HCT116 (cell line): ENCODE measurements at places on chromosomes 16 and 17. TPM values are rescaled to one million over a fixed set of nuclear protein-coding genes. Genes with fewer than 3 reads are reported as not detected.

The TBX4 gene
- total RNA-seq: 0.27 TPM

The RMI2 gene
- total RNA-seq: 19.9 TPM

The NPIPA2 gene
- total RNA-seq: 3.1 TPM

The IL32 gene
- 13.7 TPM for total RNA-seq

The GABARAP gene
- total RNA-seq: 287 TPM

The KRTAP4-16 gene
- total RNA-seq: not detected

The MPP3 gene
- 19.5 TPM for total RNA-seq

The CSH1 gene
- not detected for total RNA-seq

DNA sequence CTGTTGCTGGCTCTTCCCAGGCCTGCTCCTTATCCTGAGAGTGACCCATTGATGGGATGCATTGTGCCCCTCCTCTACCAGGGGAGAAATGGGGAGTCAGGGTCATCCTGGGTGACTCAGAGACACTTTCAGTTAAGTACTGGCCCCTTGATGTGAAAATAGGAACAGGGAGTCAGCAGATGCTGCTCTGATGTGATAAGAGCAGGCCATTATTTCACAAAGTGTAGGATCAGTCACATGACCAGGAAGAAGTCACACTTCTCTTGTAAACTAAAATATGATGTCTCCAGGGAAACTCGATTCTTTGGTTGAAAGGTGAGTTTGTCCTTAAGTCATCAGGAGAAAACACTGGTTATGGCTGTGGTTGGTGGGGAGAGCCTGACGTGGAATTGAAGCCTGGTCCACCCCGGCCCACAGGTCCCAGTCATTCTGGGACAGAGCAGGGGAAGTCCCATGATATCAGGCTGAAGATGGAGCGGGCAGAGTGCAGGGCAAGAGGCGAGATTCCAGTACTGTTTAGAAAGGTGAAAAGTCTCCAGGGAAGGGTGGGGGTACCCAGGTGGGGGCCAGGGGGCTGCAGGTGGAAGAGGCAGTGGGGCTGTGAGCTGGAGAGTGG, 88.6 kb upstream of the NLRP1 start:
- H3K4me1 ChIP-seq: no peaks in the 10 kb centered on the region
- no peak overlapping the region for H3K4me3 ChIP-seq
- no peak overlapping the region for H3K27ac ChIP-seq
- H3K36me3 ChIP-seq: no peaks in the 10 kb centered on the region
- peaks cover 74% of the 10 kb centered on the region for H3K27me3 ChIP-seq

DNA sequence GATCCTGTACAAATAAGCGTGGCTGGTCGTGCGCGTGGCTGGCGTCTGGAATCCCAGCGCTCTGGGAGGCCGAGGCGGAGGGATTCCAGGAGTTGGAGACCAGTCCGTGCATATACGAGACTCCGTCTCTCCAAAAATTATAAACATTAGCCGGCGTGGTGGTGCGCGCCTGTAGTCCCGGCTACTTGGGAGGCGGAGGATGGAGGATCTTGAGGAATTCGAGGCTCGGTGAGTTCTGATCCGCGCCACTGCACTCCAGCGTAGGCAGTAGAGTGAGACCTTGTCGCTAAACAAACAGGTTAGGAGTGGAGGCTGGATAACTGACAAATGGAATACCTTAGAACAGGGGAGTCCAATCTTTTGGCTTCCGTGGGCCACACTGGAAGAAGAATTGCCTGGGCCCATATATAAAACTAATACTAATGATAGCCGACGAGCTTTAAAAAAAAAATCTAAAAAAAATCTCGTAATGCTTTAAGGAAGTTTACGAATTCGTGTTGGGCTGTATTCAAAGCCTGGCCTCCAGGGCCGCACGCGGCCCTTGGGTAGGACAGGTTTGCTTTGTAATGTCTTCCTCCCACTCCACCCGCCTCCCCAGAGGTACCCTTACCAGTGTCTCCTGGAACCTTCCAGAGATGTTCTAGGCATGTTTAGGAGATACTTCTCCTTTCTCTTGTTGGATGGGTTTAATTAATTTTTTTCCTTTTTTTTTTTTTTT, 909 bp upstream of the RSL1D1 start:
- H3K36me3 ChIP-seq: peaks cover 22% of the 10 kb centered on the region
- H3K27me3 ChIP-seq: no peaks in the 10 kb centered on the region
- peak overlapping the region; percentile 74 for H3K4me3 ChIP-seq

- peaks cover 17% of the 10 kb centered on the region; the same call in 1 of the 2 replicates for H3K4me1 ChIP-seq
- H3K27ac ChIP-seq: no peak overlapping the region
- no peaks in the 10 kb centered on the region for H3K36me3 ChIP-seq
Observed at GRCh38 chr16:1335996-1336395, 2.6 kb downstream of the BAIAP3 start.

DNA sequence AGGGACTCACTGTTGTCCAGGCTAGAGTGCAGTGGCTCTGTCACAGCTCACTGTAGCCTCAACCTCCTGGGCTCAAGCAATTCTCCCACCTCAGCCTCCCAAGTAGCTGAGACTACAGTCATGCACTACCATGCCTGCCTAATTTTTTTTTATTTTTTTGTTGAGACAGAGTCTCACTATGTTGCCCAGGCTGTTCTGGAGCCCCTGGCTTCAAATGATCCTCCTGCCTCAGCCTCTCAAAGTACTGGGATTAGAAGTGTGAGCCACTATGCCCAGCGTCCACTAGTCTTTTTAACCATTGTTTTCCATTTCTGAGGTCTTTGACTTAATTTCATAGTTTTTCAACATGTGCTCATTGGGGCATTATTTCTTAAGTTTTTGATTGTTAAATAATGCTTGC, 13.5 kb downstream of the NSRP1 start:
- H3K27ac ChIP-seq: no peak overlapping the region
- DNase-seq: no peak
- no peak overlapping the region for H3K4me3 ChIP-seq

- H3K27me3 ChIP-seq: no peaks in the 10 kb centered on the region
- no peaks in the 10 kb centered on the region for H3K36me3 ChIP-seq
- H3K27ac ChIP-seq: no peak overlapping the region
- H3K4me3 ChIP-seq: no peak overlapping the region
- no peaks in the 10 kb centered on the region for H3K4me1 ChIP-seq
Observed at GRCh38 chr16:64181271-64181925, 940.5 kb downstream of the CDH11 start.

- no peaks in the 10 kb centered on the region for H3K27me3 ChIP-seq
- peaks cover 9% of the 10 kb centered on the region for H3K4me1 ChIP-seq
- no peak overlapping the region for H3K27ac ChIP-seq
Observed at GRCh38 chr17:20995164-20995872, 47.5 kb downstream of the USP22 start.

GRCh38 chr17:75390982-75391381, 14.5 kb downstream of the GRB2 start:
- peaks cover 29% of the 10 kb centered on the region for H3K4me1 ChIP-seq
- H3K36me3 ChIP-seq: peaks cover 12% of the 10 kb centered on the region
- H3K4me3 ChIP-seq: no peak overlapping the region
- no peak overlapping the region for H3K27ac ChIP-seq

- H3K4me3 ChIP-seq: no peak overlapping the region
- peaks cover 13% of the 10 kb centered on the region for H3K36me3 ChIP-seq
- no peaks in the 10 kb centered on the region for H3K4me1 ChIP-seq
- DNase-seq: no peak
- no peaks in the 10 kb centered on the region for H3K27me3 ChIP-seq
- H3K27ac ChIP-seq: no peak overlapping the region
Observed at GRCh38 chr17:80737106-80738019, 192.7 kb downstream of the RPTOR start.

DNA sequence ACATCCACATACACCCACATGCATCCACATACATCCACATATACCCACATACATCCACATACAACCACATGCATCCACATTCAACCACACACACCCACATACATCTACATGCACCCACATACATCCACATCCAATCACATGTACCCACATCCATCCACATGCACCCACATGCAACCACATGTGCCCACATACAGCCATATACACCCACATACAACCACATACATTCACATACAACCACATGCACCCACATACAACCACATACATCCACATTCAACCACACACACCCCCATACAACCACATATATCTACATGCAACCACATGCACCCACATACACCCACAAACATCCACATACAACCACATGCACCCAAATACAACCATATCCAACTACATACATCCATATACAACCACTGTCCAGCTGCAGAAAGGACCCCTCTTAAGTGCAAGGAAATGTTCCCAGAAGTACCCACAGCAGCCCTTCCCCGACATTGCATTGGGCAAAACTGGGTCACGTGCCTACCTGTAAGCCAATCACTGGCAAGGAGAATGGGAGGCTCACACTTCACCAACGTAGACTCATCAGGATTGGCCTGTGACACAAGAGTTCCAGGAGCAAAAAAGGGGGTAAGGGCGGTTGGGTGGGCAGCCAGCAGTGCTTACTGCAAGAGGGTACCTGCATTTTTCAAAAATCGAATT, 18.1 kb downstream of the CALB2 start:
- H3K27ac ChIP-seq: no peak overlapping the region
- DNase-seq: no peak
- peaks cover 7% of the 10 kb centered on the region; the same call in 1 of the 2 replicates for H3K27me3 ChIP-seq
- H3K4me3 ChIP-seq: no peak overlapping the region

DNA sequence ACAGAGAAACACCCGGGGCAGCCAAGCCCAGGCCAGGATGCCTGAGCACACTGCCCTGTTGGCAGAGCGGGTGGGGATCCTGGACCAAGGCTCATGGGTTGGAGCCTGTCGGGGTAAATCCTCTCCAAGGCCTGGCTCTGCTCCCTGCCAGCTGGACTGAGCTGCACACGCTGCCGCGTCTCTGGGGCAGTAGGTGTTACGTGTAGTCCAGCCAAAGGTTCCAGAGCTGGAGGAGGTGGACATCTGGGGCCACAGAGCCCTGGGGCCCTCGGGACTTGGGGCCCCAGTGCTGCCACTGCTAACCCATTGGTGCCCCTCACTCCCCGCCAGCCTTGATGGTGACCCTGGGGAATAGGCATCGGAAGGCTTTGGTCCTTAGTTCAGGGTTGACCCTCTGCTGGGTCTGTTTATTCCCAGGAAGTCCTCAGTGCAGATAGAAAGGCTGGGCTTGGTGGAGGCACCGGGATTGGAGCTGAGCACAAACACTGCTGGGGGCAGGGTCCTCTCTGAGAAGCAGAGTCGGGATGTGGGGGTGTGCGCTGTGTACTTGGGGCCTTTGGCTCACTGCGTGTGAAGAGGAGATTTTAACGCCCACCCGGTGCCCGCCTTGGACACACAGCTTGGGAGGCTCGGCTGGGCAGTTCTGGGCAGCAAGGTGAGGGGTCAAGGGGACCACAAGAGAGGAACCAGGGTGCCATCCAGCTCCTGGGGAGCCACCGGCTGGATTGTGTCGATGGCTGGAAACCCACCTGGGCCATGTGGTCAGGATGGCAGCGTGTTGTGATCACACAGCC, 16.3 kb upstream of the CBX4 start:
- H3K36me3 ChIP-seq: no peaks in the 10 kb centered on the region
- H3K4me3 ChIP-seq: no peak overlapping the region
- H3K27ac ChIP-seq: no peak overlapping the region

DNA sequence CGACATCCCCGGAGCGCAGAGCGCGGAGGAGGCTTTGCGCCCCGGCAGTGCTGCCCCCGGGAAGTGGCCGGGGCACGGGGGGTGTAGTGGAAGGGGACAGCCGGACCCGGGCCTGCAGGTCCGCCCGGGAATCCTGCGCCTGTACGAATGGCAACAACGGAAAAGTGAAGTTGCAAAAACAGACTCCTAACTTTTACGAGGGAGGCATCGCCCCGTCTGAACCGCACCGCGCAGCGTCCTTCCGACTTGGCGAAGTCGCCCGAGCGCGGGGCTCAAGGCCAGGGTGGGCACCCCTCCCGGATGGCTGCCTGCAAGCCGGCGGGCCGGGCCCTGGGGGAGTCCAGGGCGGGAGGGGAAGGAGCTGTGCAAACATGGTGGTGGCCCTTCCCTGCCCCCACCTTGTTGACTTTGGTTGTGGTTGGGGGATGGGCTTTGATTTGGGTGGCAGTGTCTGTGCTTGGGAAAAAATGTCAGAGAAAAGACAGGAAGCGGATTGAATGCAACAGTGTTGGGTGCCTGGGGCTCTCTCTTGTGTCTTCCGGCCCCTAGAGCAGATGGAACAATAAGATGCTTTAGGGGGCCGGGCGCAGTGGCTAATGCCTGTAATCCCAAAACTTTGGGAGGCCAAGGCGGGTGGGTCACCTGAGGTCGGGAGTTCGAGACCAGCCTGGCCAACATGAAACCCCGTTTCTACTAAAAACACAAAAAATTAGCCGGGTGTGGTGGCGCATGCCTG, 675 bp downstream of the RNF213 start:
- H3K27ac ChIP-seq: peak overlapping the region; percentile 88
- H3K4me3 ChIP-seq: peak overlapping the region; percentile 77
- H3K27me3 ChIP-seq: no peaks in the 10 kb centered on the region
- H3K4me1 ChIP-seq: peaks cover 50% of the 10 kb centered on the region

DNA sequence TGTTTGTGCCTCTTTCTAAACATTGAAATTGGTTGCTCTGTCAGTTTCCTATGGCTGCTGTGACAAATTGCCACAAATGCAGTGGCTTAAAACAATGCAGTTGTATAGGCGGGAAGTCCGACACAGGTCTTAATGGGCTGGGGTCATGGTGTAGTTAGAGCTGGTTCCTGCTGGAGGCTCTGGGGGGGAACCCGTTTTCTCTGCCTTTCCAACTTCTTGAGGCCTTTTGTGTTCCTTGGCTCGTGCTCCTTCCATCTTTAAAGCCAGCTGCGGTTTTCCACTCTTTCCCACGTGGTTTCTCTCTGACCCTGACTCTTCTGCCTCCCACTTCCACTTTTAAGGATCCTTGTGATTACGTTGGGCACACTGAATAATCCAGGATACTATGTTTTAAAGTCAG, 12.5 kb downstream of the EPN2 start:
- H3K4me3 ChIP-seq: no peak overlapping the region
- no peaks in the 10 kb centered on the region for H3K27me3 ChIP-seq
- H3K36me3 ChIP-seq: no peaks in the 10 kb centered on the region
- H3K4me1 ChIP-seq: peaks cover 19% of the 10 kb centered on the region
- no peak for DNase-seq

DNA sequence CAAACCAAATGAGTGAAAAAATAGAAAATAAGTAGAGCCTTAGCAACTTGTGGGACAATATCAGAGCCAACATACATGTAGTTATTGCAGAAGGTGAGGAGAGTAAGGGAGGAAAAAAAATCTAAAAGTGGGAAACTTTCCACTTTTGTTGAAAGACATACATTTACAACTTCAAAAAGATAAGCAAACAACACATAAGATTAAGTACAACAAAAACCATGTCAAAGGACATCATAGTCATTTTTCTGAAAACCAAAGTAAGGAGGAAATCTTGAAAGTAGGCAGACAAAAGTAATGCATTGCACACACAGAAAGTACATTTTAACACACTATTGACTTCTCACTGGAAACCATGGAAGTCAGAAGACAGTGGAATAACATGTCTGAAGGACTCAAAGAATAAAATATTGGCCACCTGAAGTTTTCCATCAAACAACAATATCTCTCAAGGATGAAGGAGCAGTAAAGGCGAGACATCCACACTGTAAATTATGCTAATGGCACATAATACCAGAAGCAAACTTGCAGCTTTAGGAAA, 291.9 kb downstream of the BCAS3 start:
- H3K4me3 ChIP-seq: no peak overlapping the region
- no peaks in the 10 kb centered on the region for H3K4me1 ChIP-seq
- H3K27ac ChIP-seq: no peak overlapping the region
- no peaks in the 10 kb centered on the region for H3K36me3 ChIP-seq

GRCh38 chr16:63361032-63361624, 1324.9 kb upstream of the CDH8 start:
- H3K4me3 ChIP-seq: no peak overlapping the region
- peak; percentile 15 for DNase-seq
- H3K36me3 ChIP-seq: no peaks in the 10 kb centered on the region
- H3K27ac ChIP-seq: no peak overlapping the region
- H3K27me3 ChIP-seq: no peaks in the 10 kb centered on the region

GRCh38 chr17:30600830-30601494, 123.8 kb downstream of the GOSR1 start:
- H3K36me3 ChIP-seq: no peaks in the 10 kb centered on the region; the same call in 1 of the 2 replicates
- H3K4me1 ChIP-seq: peaks cover 15% of the 10 kb centered on the region
